ENCODE measurements at places on chromosomes 11 and 22. TPM values are rescaled to one million over a fixed set of nuclear protein-coding genes. Genes with fewer than 3 reads are reported as not detected.
A peak's percentile ranks its signal among the peaks of the same experiment; 100 is the strongest.

The TSGA10IP gene
- total RNA-seq, result not detected

DNA sequence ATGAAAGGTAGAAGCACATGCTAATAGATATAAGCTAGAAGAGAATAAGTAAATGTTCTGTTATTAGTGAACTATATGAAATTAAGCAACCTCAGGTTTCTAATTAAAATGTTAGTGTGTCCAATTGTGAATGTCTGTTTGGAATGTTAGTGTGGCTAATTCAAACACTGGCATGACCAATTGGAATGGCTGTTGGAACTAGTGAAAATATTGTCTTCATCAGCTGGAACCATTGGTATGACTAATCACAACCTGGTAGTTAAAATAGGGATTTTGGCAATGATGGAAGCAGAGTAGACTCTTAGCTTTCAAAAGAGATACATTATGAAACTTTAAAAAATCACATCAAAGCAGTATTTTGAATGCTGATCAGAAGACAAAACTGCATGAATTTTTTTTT lies 66.8 kb downstream of the CYB5R2 start:
- H3K27ac ChIP-seq, result no peak overlapping the region
- H3K4me3 ChIP-seq, result no peak overlapping the region
- H3K4me1 ChIP-seq, result peaks cover 2% of the 10 kb centered on the region
- peaks cover 9% of the 10 kb centered on the region for H3K36me3 ChIP-seq
- no peak for DNase-seq
- H3K27me3 ChIP-seq, result no peaks in the 10 kb centered on the region

The TECTA gene
- not detected for total RNA-seq

DNA sequence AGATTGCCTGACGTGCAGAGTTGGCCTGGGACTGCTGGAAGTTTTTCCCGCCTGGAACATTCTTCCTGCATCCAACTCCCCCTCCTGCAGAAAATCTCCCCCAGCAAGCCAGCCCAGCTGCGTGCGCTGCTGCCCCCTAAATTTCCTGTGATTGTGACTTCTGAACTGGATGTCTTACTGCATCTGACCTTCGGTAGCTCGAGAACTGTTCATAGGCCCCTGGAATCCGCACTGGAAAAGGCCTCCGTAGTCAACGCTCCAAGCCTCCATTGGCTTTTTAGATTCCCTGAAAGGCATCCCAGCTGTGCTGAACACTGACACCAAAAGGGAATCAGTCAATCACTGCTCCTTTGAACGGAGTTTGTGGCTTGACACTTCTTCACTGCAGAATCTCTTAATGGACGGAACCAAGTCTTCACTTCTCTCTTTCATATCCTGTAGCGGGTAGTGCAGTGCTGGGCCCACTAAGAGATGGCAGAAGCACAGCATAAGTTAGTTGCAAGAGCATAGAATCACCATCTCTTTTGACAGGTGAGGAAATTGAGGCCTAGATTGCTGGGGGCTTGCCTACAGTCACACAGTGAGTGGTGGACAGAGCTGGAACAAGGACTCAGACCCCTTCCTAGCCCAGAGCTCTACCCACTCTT lies 14.2 kb upstream of the RASD2 start:
- no peak for DNase-seq
- H3K4me1 ChIP-seq, result no peaks in the 10 kb centered on the region
- no peak overlapping the region for H3K27ac ChIP-seq
- H3K36me3 ChIP-seq, result no peaks in the 10 kb centered on the region
- H3K4me3 ChIP-seq, result no peak overlapping the region

GRCh38 chr11:93532806-93533205 lies 10.4 kb downstream of the SMCO4 start:
- no peak for DNase-seq
- H3K27ac ChIP-seq, result no peak overlapping the region
- H3K4me3 ChIP-seq, result no peak overlapping the region
- no peaks in the 10 kb centered on the region for H3K36me3 ChIP-seq

GRCh38 chr11:65278356-65278755 lies 16.6 kb downstream of the POLA2 start:
- no peak overlapping the region for H3K4me3 ChIP-seq
- no peaks in the 10 kb centered on the region for H3K27me3 ChIP-seq
- peak overlapping the region; percentile 57 for H3K27ac ChIP-seq
- peaks cover 6% of the 10 kb centered on the region for H3K36me3 ChIP-seq
- DNase-seq, result no peak
- no peaks in the 10 kb centered on the region for H3K4me1 ChIP-seq

DNA sequence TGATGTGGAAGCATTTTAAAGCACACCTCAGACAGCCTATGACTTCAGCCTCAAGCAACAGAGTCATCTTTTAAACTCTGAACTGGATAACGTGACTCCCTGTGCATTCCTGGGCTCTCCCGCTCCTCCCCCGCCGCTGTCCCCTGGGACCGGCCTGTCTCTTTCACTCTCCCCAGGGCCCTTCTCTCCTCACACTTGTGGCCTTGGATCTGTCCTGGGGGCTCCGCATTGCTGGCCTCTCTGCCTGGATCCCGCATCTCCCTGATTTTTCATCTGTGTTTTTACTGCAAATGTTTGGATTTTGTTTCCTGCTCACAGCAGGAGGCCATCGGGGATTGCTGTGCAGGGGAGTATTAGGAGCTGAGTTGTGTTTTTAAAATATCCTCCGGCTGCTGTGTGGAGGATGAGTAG lies 15.4 kb downstream of the C11orf24 start:
- no peak overlapping the region for H3K27ac ChIP-seq
- DNase-seq, result no peak
- H3K36me3 ChIP-seq, result peaks cover 9% of the 10 kb centered on the region
- no peaks in the 10 kb centered on the region for H3K27me3 ChIP-seq
- H3K4me3 ChIP-seq, result no peak overlapping the region

DNA sequence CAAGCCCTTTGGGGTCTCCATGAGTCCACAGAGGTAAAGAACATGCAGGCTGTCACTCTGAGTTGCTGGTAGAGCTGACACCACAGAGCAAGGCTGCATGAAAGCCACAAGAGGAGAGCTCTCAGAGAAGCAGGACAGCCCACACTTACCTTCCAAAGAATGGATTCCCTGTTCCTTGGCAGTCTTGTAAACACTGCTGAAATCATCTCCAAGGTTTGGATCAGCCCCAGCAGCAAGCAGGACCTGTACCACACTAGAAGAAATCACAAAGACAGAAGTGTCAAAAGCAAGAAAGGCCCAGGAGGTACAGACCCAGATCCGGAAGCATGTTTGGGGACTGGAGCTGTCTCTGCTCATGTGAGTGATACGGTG lies 54.2 kb downstream of the CLPB start:
- H3K36me3 ChIP-seq, result no peaks in the 10 kb centered on the region
- H3K27ac ChIP-seq, result peak overlapping the region; percentile 54
- no peak overlapping the region for H3K4me3 ChIP-seq
- H3K27me3 ChIP-seq, result no peaks in the 10 kb centered on the region
- DNase-seq, result no peak
- H3K4me1 ChIP-seq, result peaks cover 19% of the 10 kb centered on the region

The TMPRSS5 gene
- not detected for total RNA-seq

DNA sequence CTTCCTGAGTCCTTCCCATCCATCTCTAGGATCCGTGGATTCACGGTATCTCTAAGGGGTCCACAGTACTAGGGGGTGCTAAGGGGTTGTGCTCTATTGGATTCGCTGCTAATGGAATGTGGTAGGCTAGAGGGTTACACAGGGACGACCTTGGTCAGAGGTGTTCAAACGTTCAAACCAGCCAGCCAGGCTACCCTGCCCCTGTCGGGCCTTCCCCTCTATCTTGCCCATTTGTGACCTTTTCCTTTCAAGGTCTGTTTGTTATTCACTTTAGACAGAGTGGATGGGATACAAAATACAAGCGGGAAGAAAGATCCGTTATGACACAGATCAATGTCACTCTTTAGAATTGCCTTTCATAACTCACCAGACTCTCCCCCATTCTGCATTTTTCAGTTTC lies 205.8 kb upstream of the TBCEL start:
- no peak for DNase-seq
- H3K36me3 ChIP-seq, result no peaks in the 10 kb centered on the region
- no peaks in the 10 kb centered on the region for H3K4me1 ChIP-seq
- H3K4me3 ChIP-seq, result no peak overlapping the region

- H3K4me3 ChIP-seq, result no peak overlapping the region
- H3K27ac ChIP-seq, result no peak overlapping the region
Measured at GRCh38 chr11:77753230-77753629, 67.3 kb downstream of the RSF1 start.

- no peak overlapping the region for H3K4me3 ChIP-seq
- no peak for DNase-seq
- H3K4me1 ChIP-seq, result no peaks in the 10 kb centered on the region
- H3K27me3 ChIP-seq, result no peaks in the 10 kb centered on the region
Measured at GRCh38 chr11:25211635-25212254, 714.9 kb downstream of the LUZP2 start.

DNA sequence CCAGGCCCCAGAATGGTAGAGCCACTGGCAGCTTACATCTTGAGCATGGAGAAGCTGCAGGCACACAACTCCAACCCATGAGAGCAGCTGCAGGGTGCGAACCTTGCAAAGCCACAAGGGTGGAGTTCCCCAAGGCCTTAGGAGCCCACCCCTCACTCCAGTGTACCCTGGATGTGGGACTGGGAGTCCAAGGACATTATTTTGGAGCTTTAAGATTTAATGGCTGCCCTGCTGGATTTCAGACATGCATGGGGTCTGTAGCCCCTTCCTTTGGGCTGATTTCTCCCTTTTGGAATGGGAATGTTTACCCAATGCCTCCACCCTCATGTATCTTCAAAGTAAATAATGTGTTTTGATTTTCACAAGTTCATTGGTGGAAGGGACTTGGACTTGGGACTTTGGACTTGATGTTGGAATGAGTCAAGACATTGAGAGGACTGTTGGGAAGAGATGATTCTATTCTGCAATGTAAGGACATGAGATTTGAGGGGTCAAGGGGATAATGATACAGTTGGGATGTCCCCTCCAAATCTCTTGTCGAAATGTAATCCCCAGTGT lies 1.1 kb upstream of the KRTAP5-7 start:
- no peak for DNase-seq
- no peaks in the 10 kb centered on the region for H3K4me1 ChIP-seq
- no peak overlapping the region for H3K4me3 ChIP-seq

GRCh38 chr11:104435494-104435893 lies 271.5 kb upstream of the PDGFD start:
- H3K27me3 ChIP-seq, result no peaks in the 10 kb centered on the region
- H3K4me1 ChIP-seq, result no peaks in the 10 kb centered on the region
- H3K36me3 ChIP-seq, result no peaks in the 10 kb centered on the region
- no peak for DNase-seq

DNA sequence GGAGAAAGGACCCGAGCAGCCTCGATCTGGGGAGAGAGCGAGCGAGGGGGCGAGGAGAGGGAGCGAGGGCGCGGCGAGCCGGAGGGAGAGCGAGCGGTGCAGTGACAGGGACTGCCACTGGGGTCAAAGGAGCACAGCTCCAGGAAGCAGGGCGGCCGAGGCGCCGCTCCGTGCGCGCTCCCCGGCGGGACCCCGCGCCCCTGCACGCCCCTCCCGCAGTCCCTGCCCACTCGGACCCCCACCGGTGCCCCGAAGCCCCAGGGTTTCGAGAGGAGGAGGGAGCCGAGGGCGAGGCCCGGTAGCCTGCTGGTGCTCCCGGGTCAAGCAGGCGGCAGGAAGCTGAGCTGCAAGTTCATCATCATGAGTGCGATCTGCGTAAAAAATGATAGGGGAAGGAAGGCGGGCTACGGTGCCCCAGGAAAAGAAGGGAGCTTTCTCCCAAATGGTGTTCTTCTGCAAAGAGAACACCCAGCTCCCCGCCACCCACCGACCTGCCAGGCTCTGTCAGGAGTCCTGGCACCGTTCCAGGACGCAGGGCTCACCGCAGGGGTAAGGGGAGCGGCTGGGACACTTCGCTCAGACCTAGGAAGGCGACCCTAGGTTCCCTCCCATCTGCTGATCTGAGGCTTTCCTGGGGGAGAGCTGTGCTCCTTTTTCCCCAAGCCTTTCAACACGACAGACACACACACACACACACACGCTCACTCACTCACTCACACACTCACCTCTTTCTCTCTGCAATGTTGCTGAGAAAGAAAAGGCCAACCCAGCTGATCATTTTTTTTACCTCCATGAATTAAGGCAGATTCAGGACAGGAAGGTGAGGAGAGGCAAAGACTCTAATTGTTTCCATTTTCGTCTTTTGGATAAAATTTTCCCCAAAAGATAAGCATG lies at the start of gene MPPED2:
TSS of gene MPPED2 (minus strand) at position 103 of the 894 bp plus-strand sequence. CDS start 5,980 bp downstream, outside the sequence.
- H3K27me3 ChIP-seq, result no peaks in the 10 kb centered on the region
- H3K27ac ChIP-seq, result peak within 1 kb of the TSS; percentile 81
- DNase-seq, result no peak
- peak within 1 kb of the TSS; percentile 96 for H3K4me3 ChIP-seq
- H3K4me1 ChIP-seq, result peaks cover 3% of the 10 kb centered on the region
- H3K36me3 ChIP-seq, result no peaks in the 10 kb centered on the region

DNA sequence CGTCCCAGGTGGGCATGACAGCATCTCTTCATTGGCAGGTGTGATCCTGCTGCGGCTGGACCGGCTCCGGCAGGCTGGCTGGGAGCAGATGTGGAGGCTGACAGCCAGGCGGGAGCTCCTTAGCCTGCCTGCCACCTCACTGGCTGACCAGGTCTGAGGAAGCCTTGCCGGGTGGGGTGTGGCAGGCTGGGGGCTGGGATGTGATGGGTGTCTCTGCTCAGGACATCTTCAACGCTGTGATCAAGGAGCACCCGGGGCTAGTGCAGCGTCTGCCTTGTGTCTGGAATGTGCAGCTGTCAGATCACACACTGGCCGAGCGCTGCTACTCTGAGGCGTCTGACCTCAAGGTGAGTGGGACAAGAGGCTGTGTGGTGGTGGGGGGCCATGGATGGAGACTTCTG lies 3.5 kb downstream of the LARGE2 start:
- no peak for DNase-seq
- no peak overlapping the region for H3K27ac ChIP-seq
- peaks cover 11% of the 10 kb centered on the region for H3K4me1 ChIP-seq

DNA sequence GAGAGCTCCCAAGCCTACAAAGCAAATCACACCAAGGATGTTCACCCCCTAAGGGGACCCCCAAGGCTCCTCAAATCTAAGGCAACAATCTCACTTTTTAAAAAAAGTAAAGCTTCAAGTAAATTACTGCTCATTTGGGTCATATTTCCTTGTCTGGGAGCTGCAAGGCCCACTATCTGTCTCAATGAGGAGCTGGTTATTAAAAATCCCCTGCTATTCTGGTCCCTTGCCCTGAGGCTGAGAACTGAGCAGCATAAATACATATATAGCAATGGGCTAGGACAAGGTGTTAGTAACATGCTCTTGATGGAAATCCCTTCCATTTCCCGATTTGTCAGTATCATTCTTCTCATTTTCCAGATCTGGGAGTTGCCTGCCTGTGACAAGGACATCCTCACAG lies 119.2 kb downstream of the ETS1 start:
- peaks cover 9% of the 10 kb centered on the region for H3K36me3 ChIP-seq
- no peak overlapping the region for H3K4me3 ChIP-seq
- H3K27ac ChIP-seq, result peak overlapping the region; percentile 82

DNA sequence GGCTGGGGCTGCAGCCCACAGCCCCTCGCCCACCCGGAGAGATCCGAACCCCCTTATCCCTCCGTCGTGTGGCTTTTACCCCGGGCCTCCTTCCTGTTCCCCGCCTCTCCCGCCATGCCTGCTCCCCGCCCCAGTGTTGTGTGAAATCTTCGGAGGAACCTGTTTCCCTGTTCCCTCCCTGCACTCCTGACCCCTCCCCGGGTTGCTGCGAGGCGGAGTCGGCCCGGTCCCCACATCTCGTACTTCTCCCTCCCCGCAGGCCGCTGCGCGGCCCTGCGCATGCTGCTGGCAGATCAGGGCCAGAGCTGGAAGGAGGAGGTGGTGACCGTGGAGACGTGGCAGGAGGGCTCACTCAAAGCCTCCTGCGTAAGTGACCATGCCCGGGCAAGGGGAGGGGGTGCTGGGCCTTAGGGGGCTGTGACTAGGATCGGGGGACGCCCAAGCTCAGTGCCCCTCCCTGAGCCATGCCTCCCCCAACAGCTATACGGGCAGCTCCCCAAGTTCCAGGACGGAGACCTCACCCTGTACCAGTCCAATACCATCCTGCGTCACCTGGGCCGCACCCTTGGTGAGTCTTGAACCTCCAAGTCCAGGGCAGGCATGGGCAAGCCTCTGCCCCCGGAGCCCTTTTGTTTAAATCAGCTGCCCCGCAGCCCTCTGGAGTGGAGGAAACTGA lies 731 bp downstream of the GSTP1 start:
- peaks cover 29% of the 10 kb centered on the region for H3K36me3 ChIP-seq
- H3K4me3 ChIP-seq, result peak overlapping the region; percentile 90
